ENCODE measurements at places on chromosomes 6 and 20. TPM values are rescaled to one million over a fixed set of nuclear protein-coding genes. Genes with fewer than 3 reads are reported as not detected.
A peak's percentile ranks its signal among the peaks of the same experiment; 100 is the strongest.

Gene EPHA7
- total RNA-seq: 2.4 TPM

GRCh38 chr20:33862709-33863403 lies 51.7 kb downstream of the CHMP4B start:
- peak; percentile 61 for DNase-seq

GRCh38 chr6:146526192-146526591 lies 17.4 kb upstream of the RAB32 start:
- DNase-seq: no peak

DNA sequence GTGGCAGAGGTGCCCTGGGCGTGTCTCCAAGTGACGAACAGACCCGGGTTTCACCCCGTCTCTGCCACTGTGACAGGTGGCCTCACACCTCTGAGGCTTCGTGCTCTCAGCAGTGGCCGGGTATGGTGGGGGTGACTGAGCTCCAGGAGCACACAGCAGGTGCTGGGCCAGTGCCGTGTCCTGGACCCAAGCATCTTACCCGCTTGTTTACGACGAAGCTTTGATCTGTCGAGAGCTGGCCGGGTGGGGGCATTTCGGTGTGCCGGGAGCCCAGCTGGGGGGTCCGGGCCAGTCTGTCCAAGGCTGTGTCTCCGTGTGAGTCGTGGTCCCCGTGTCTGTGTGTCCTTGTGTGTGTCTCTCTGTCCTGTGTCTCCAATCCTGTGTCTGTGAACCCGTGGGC lies 7.1 kb upstream of the LKAAEAR1 start:
- DNase-seq: no peak

GRCh38 chr6:152122434-152122833 lies 315.0 kb downstream of the ESR1 start:
- no peak for DNase-seq

- DNase-seq: no peak
Observed at GRCh38 chr6:111662072-111662793, 56.6 kb upstream of the TRAF3IP2 start.

DNA sequence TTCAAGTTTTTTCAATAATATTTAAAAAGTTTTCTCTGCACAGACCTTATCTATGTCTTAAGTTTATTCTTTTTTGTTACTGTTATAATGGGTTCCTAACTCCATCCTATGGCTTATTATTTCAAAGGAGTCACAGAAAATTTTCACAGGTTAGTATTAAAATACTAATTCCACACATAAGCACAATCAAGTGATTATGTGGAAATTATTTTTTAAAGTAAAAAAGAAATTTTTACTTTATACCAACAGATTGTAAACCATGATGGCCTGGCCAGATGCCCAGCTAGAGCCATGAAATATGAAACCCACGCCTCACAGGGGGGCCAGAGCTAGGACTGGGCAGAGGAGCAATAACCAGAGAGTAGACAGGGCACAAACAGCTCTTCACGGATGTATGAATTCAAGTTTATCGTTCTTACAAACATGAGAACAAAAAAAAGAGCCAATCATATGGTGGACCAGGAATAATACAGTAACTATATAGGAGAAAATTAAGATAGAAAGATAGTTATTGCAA lies 34.0 kb downstream of the NUDT3 start:
- no peak for DNase-seq

DNA sequence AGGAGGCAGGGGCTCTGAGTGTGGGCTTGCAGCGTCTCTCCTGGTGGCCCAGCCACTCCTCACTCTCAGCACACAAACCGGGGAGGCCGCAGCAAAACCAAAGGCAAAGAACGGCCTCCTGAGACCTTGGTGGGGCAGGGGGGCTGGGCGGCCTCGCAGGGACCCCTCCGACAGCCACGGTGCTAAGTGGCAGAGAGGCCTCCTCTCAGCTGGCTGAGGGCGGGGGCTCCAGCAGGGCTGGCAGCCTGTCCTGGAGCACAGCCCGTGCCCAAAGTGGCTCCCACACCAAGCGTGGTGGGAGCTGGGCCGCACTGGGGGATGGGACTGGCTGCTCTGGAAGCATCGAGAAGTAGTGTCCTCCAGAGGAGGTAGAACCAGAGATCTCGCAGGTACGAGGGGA lies 334.4 kb downstream of the QKI start:
- peak; percentile 42 for DNase-seq

Gene HAO1
- not detected for total RNA-seq

DNA sequence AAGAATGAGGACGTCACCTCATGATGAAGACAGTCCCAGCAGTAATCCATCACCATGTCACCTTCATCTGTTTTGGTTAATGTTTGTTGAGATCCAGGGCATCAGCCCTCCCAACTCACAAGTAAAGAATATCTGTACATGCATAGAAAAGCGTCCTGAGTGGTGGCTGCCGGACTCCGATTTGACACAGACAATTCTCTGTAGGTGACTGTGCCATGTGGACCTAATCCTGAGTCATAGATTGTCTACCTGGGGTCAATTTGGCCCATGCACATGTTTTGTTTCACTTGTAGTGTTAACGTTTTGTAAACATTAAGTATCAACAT lies 168.4 kb upstream of the UST start:
- no peak for DNase-seq

GRCh38 chr6:88157106-88157505 lies 9.0 kb downstream of the CNR1 start:
- no peak for DNase-seq
